ENCODE measurements at places on chromosomes 5 and 9.

DNA sequence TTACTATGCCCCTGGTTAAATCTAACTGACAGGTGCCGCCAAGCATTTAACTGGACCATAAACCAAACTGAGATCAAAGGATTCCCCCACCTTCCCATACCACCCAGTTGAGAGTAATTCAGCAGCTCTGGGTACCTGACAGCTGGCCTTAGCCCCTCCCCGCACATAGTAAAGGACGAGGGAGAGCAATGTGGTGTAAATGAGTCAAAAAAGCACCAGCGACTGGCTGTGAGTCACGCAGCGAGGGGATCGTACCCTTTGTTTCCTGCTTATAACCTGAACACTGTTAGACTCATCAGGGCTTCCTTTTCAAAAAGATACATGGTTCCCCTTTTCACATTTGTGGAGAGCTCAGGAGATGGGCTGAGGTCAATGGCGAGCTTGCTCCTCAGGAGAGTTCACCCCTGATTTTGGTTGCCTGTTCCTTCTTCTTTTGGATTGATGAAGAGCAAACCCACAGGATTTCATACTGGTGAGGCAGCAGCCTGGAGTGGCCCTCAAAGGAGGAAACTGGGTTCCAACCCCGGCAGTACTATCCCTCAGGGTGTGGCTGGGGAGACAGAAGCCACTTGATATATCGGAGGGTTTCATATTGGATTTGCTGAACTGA, 71.5 kb downstream of the ANKRD33B start:
- DNase-seq: no peak

GRCh38 chr5:149344151-149344550, 1.1 kb upstream of the GRPEL2 start:
- DNase-seq: no peak

DNA sequence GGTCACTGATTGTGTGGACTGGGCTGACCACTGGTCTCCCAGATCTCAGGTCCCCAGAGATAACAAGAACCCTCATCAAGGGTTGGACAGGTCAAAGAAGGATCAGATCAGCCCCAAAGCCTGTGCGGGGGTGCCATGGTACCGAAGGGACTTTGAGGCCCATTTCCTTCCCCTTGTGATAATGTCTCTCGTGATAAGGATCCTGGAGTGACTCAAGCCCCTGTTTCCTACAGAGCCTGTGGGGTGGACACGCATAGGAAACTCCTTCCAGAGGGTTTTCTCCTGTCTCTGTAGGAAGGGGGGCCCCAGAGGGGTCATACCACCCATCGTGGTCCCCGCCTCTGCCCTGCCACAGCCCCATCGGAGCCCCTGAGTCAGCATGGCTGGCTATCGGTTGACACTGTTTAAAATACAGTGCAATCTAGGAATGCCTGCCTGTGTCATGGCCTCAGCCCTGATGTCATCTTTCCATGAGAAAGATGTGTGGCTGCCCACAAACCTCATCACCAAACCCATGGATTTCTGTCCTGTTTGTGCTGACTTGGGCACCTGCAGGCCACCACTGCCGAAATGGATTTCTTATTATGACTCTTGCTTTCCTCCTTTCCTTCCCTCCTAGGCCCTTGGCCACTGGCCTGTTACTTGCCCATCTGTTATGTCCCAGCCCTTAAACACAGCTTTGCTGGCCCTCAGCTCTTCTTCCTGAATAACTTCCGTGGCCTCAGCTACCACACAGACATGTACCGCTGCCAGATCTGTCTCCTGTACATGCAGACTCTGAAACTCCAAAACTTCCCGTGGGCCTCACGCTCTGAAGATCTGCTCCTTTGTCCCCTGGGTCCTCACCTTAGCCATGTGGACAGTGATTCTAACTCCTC, 2.9 kb upstream of the CSF2 start:
- no peak for DNase-seq

DNA sequence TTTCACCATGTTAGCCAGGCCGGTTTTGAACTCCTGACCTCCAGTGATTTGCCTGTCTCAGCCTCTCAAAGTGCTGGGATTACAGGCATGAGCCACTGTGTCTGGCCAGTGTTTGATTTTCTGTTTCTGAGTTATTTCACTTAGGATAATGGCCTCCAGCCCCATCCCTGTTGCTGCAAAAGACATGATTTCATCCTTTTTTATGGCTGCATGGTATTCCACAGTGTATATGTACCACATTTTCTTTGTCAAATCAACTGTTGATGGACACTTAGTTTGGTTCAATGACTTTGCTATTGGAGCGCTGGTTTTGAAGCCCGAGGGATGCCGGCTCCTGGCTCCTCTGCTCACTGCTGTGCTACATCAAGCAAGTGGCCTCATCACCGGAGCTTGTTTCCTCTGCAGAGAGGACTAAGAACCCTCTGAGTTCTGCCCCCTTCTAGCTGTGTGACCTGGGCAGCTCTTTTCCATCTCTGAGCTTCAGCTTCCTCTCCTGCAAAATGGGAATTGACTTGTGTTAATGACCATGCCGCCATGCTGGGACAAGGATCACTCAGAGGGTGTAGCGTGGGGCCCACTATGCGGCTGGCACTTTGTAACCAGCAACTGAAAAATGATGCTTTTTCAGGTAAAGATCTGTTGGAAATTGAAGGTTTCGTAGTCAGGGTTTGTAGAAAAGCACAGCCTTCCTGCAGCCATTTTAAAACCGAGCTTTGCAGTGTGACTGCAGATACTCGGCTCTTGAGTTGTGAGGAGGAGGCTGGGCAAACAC, 4.6 kb upstream of the NEURL1B start:
- no peak for DNase-seq

DNA sequence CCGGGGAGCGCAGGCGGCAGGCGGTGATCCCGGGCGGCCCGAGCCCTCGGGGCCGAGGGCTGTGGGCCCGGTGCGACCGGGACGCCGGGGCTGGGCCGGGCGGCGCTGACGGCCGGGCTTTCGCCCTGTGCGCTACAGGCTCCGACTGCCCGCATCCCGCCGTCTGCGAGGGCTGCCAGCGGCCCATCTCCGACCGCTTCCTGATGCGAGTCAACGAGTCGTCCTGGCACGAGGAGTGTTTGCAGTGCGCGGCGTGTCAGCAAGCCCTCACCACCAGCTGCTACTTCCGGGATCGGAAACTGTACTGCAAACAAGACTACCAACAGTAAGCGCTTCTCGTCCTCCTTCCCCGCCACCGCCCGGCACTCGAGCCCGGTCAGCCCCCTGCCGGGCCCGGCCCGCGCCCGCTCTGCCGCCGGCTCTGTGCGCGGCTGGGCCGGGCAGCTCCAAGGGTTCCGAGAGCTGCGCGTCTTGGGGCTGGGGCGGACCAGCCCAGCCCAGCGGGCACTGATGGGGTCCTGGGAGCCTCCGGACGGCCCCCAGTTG, 1.6 kb downstream of the LMX1B start:
- no peak for DNase-seq

GRCh38 chr9:99808454-99808853, 13.2 kb upstream of the NR4A3 start:
- no peak for DNase-seq

GRCh38 chr9:2177121-2177520, 162.0 kb downstream of the SMARCA2 start:
- DNase-seq: no peak

GRCh38 chr9:5178126-5178805, 7.2 kb downstream of the INSL6 start:
- DNase-seq: no peak

DNA sequence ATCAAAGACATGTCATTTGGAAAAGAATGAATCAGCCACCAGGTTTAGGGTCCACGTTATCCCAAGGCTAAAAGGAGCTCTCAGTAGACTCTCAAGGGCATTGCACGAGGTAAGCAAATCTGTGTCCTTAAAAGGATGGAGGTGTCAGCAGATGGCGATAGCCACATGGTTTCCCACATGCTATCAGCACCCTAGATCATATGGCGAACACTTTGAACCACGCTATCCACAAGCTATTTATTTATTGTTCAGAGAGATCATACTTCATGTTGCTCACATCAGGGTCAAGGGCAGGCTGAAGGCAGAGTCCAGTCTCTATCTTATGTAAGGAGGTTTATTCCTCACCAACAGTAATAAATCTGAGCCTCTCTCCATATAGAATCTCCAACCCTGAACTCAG, 43.7 kb downstream of the CDH6 start:
- no peak for DNase-seq

DNA sequence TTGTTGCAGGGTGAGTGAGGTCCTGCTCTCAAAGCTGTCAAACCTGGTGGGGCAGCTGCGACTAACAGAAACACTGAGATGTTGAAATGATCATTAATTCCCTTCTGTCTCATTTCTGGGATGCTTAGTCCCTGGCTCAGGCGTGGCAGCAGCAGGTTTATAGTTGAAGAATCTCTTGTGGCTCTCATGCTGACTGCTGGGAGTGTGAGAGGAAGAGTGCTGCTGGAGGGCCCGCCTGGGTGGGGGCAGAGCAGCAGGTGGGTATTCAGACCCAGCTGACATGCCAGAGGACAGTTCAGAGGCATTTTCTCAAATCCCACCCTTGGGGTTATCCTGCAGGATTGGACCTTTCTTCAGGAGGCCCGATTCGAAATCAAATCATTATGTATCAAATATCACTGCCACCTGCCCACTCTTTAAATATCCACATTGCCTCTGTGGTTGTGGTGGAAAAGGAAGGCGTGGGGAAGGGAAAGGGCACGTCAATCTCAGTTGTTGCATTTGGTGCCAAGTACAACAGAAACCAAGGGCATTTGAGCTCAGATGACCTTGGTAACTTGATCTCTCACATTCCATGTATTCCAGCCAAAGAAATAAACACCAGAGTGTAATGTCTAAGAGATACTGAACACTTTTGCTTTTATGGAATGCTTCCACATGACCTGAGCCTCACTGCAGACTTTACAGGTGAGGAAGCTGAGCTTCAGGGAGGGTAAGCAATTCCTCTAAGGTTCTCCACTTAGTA, 224.3 kb downstream of the AOPEP start:
- DNase-seq: no peak

DNA sequence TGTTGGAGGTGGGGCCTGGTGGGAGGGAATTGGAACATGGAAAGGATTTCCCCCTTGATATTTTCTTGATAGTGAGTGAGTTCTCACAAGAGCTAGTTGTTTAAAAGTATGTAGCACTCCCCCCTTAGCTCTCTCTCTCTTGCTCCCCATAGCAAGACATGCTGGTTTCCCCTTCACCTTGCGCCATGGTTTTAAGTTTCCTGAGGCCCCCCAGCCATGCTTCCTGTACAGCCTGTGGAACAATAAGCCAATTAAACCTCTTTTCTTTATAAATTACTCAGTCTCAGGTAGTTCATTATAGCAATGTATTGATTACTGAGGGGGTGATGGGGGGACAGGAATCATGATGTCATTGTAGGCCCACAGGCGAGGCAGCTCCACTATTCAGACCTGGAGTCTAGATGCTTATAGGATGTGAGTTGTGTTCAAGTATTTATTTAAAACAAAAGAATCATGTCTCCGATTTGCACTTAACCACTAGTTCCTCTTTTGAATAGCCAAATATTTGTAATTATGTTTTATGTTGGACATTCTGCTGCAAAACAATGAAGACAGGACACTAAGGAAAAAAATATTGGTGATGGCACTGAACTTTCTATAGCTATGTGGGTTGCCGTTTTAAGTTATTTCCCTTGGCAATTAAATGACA, 156.6 kb downstream of the TMEM38B start:
- DNase-seq: no peak

DNA sequence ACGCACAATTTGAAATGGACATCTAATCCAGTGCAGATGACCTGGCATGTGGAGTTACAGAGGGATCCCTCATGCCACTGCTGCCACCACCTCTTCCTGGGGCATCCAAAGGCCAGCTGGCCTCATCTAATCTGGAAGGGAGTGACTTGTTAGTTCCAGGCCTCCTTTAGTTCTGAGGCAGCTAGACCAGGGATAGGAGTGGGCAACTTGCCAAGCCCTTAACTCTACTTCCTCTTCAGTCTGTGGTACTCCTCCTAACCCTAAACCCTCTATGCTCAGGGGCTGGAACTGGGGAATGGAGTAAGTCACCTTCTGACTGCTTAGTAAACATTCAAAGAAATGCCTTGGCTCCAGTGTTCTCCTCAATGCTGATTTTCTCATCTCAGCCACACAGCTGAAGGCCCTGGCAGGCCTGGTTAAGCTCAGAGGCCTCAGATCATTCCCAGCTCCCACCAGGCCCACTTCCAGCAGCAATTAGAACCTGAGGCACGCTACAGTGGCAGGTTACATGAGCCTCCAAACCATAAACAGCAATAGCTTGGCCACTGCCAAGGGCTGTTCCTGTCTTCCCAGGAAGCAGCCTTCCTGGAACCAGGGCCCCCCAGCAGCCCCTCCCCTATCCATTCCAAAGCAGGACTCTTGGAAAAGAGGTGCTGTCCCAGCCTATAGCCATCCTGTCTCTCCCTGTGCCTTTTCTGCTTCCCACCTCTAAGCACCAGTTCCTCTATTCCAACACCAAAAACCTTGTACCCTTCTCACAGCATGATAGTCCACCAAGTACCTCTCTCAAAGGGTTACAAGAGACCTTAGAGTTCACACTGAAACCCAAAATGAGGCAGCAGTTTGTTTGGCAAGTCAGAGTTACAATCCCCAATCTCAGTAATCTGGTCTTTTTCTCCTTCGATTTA, 2.0 kb downstream of the EIF4EBP3 start:
- DNase-seq: no peak

- no peak for DNase-seq
These were observed 168.6 kb downstream of the MACROH2A1 start for GRCh38 chr5:135230251-135230925.

DNA sequence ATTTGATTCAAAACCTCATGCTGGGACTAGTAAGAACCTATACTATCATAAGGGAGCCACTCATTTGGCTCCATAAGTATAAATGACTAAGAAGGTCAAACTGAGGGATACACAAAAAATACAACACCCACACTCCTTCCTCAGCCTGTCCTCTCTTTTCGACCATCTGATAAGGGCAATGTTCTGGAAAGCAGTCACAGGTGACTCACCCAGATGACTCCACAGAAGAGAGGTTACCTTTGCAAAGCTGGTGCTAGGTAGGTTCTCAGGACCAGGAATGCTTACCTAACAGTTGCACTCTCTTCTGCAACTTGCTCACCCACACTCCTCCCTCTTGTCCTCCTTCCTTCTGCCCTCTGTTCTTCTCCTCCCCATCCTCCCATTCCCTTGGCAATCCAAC, 32.9 kb downstream of the LHFPL2 start:
- DNase-seq: no peak

GRCh38 chr9:95516221-95516733, 494 bp downstream of the PTCH1 start:
- no peak for DNase-seq

DNA sequence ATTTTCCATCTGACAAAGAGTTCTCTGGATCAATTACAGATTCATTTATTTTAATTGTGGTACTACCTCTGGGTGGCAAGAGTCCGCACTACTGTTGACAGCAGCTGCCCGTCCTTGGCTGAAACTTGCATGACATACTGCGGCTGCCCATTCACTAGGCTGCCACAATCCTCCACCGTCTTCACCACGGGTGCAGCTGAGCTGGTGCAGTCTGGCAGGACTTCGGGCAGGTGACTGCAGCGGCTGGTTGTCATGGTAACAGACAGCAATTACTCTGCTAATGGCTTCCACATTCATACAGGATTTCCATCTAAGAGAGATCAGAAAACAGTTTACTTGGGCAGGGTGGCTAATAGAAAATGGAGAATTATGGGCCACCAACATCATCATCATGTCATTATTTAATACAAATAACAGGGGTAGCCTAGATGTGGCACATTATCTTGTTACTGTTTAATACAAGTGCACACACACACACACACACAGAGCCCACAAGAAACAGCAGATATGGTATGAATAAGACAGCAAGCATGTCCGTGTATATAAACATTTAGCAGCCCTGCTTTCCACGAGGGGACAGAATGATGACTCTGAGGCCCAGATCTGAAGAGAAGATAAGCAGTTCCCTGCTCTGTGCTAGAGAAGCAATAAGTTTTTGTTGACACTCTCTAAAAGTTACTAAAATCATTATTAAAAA, 112.3 kb downstream of the MARCHF3 start:
- DNase-seq: no peak

GRCh38 chr5:153784277-153784676, 254.4 kb downstream of the FAM114A2 start:
- DNase-seq: no peak
